CD8-positive, alpha-beta memory T cell (primary cell): ENCODE measurements at places on chromosomes 12 and 14. TPM values are rescaled to one million over a fixed set of nuclear protein-coding genes. Genes with fewer than 3 reads are reported as not detected.

The SDR9C7 gene
- not detected for polyA plus RNA-seq

The RFX4 gene
- not detected for polyA plus RNA-seq

The KLHL42 gene
- polyA plus RNA-seq, result 9.5 TPM

The GYS2 gene
- polyA plus RNA-seq, result not detected

The SIRT4 gene
- polyA plus RNA-seq, result 0.68 TPM

The TESPA1 gene
- 104 TPM for polyA plus RNA-seq

The RNASE1 gene
- polyA plus RNA-seq, result not detected

The SLC10A1 gene
- not detected for polyA plus RNA-seq

The LUM gene
- polyA plus RNA-seq, result not detected

The ENDOU gene
- polyA plus RNA-seq, result not detected

The AQP2 gene
- not detected for polyA plus RNA-seq

The SCN8A gene
- 0.83 TPM for polyA plus RNA-seq

The OR6C68 gene
- not detected for polyA plus RNA-seq

The PLCZ1 gene
- not detected for polyA plus RNA-seq

The HHIPL1 gene
- polyA plus RNA-seq, result not detected

The SRRM4 gene
- not detected for polyA plus RNA-seq

The PMCH gene
- not detected for polyA plus RNA-seq
